ENCODE measurements at places on chromosomes 1 and 21.

DNA sequence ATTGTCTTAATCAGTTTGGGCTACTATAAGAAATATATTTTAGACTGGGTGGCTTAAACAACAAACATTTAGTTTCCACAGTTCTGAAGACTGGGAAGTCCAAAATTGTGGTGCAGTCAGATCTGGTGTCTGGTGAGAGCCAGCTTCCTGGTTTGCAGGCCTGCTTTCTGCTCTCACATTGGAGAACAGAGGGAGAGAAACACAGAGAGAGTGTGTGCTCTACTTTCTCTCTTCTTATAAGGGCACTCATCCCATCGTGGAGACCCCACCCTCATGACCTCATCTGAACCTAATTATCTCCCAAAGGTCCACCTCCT, 4.1 kb downstream of the LEPR start:
- DNase-seq = no peak

DNA sequence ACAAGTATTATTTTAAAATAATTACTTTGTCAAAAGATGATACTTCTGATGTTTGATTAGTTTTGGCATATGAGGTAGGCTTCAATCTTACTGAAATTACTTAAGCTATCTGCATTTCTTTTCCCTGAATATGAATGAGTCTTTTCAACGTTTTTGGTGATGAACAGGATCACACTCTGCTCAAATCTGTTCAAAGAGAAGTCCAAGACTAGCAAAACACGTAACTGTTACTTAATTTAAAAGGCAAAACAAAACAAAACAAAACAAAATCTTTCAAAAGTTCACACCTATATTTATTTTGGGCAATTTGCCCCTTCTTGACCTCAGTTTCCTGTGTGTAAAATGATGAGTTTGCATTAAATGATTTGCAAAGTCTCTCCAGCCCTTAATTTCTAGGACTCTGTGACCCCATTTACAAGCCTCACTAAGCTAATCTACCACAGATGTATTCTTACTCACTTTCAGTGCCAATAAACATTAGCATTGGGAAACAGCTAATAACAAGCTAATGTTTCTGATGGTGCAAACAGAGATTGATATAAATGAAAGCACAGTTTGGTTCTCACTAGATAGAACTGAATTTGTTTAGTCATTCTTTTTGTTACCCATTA, 865.4 kb downstream of the LTN1 start:
- no peak for DNase-seq

GRCh38 chr1:110285316-110285715, 53.9 kb upstream of the RBM15 start:
- DNase-seq = no peak

- no peak for DNase-seq
Measured at GRCh38 chr1:198651650-198652400, 13.0 kb downstream of the PTPRC start.

DNA sequence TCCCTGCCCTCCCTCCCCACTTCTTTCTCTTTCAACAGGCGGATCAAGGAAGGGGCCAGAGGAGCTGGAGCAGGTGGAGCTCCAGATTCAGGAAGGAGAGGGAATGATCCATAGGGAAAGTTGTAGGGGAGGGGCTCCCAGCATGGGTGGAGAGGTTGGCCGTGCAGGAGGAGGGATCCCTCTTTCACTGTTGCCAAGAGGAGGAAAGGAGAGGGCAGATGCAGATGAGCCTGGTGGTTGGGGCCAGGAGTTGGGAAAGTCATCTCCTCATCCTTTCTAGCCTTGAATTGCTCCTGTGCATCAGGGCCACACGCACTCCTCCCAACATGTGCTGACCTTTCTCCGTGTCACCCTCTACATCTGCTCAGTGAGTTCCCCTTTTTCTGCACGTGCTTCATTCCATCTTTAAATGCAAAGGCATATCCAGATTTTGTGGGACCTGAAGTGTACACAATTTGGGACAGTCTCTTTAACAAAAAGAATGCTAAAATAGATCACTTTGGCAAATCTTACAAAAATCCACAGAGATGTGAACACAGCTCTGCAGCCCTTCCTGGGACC, 32.4 kb downstream of the ZBTB18 start:
- DNase-seq = no peak

DNA sequence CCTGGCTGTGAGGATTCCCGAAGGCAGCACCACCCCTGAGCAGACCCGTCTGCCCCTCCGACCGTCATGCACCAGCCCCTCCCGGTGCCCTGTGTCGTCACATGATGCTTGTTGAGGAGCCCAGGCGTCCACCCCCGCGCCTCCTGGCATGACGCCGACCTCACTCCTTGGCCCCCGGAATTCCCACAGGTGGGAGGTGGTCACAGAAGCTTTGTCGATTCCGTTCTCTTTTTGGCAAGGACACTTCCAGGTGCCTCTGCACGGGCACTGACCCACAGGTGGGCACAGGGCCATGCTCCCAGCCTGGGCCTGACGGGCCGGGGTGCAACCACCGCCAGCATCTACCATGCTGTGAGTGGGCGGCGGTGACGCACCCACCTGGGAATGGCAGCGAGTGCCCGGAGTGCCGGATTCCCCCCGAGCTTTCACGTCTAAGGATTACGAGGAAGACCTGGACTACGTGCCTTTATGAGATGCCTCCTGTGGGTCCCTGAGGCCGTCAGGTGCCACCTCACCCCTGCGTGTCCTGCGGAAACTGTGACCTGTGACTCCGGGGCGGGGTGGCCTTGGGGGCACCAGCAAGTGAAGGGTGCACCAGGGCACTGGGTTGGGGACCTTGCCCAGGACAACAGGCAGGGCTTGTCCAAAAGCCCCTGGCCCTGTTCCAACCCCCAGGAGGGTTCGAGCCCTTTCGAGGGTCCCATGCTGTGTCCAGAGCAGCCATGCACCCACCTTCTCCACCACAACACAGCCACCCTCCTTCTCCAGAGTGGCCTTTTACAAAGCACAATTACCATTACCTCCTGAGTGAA, 31.4 kb upstream of the COL6A1 start:
- no peak for DNase-seq

DNA sequence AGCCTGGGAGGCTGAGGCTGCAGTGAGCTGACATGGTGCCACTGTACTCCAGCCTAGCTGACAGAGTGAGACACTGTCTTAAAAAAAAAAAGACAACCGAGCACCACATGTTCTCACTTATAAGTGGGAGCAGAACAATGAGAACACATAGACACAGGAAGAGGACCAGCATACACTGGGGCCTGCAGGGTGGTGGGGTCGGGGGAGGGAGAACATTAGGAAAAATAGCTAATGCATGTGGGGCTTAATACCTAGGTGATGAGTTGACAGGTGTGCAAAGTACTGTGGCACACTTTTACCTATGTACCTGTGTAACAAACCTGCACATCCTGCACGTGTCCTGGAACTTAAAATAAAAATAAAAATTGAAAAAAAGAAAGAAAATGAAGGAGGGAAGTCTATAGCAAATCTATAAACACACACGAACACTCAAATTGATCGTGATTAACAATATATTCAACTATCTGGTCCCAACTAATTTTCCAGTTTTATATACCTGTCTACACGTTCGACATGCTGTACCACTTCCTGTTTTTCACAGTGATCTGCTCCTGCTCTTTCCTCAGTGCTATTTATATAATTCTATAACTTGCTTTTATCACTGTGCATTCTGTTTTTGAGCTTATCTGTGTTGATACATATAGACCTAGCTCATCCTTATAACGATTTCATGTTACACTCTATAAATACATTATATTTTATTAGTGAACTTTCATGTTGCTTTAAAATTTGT, 27.2 kb downstream of the AK5 start:
- DNase-seq = no peak

DNA sequence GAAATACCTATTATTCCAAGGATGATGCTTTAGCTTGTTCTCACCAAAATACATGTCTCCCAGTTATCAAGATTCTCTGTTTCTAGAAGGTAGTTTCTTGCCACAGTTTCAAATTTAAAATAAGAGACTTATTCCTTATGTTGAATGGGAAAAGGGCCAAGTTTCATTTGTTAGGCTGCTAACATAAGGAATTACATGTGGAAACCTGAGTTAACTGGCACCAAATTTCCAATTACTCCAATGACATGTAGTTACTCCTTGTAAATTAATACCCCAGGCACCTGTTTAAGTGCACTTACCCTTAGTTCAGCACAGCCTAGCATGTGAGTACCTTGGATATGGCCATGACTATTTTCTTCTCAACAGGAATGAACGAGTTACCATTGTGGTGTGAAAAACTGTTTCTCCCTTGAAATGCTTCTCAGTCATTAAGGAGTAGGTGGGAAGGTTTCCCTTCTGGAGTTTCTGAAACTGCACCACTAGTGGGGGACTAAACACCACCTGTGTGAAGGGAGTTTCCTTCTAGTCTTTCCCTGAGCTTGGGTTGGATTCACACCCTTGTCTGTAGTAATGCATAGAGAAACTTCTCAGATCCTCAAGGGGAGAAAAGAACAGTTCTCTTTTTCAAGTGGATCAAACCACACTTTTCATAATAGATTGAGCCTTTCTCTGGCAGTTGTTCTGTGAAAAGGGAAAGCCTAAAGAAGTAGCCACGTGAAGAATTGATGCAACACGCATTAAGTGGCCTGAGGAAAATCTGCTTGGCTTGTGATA, 32.3 kb upstream of the LRRC8C start:
- DNase-seq = no peak

DNA sequence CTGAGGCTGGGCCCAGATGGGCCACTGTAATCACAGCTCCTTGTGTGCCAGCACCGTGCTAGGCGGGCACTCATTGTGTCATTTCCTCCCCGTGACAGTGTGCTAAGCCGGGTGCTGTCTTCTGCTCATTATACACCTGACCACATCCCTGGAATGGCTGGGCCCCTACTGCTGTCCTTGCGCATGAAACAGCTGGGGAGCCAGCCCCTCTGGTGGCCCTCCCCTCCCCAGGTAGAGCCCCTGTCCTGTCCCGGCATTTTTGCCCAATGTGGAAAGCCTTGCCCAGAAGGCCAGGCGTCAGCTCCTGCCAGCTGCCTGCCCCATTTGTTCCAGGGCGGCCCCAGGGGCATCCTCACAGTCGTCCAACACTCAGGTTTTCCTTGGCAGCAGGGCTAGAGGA, 107.4 kb upstream of the CASZ1 start:
- no peak for DNase-seq

DNA sequence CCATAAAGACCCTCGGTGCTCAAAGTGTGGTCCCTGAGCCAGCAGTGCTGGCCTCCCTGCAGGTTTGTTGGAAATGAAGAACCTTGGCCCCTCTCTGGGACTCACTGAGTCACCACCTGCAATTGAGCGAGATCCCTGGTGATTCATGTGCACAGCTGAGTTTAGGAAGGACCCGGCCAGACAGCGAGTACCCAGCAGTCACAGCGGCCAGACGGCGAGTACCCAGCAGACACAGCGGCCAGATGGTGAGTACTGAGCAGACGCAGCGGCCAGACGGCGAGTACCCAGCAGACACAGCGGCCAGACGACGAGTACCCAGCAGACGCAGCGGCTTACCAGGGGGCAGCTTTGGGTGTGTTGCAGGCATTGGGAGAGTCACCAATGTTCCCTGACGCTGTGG, 123.8 kb downstream of the PRDM16 start:
- DNase-seq = peak; percentile 16

- DNase-seq = peak; percentile 54
Measured at GRCh38 chr1:32816676-32817158, 441 bp downstream of the YARS1 start.

DNA sequence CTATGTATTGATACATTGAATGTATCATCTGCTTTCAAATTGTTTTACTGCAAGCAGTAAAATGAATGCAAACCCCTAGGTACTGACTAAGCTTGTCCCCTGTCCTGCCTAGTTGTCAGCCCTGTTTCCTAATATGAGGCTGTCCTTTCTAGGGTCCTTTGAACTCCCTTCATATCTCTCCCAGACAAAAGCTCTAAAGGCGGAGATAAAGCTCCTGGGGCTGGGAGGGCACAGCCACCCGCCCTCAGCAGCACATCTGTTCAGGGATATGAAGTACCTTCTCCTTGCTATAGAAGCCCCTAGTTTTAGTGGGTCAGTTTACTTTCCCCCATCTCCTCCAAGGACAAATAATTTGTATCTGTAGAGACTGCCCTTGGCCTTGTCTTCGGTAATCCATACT, 93.1 kb upstream of the ETS2 start:
- DNase-seq = no peak

DNA sequence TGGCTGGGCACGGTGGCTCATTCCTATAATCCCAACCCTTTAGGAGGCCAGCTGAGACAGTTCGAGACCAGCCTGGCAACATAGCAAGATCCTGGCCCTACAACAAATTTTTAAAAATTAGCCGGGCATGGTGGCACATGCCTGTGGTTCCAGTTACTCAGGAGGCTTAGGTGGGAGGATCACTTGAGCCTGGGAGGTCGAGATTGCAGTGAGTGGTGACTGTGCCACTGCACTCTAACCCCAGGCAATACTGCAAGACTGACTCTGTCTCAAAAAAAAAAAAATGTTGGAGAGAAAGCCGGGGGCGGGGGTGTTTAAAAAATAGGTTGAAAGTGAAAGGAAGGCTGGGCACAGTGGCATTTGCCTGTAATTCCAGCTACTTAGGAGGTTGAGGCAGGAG, 16.5 kb downstream of the CLDN19 start:
- DNase-seq = peak; percentile 54

DNA sequence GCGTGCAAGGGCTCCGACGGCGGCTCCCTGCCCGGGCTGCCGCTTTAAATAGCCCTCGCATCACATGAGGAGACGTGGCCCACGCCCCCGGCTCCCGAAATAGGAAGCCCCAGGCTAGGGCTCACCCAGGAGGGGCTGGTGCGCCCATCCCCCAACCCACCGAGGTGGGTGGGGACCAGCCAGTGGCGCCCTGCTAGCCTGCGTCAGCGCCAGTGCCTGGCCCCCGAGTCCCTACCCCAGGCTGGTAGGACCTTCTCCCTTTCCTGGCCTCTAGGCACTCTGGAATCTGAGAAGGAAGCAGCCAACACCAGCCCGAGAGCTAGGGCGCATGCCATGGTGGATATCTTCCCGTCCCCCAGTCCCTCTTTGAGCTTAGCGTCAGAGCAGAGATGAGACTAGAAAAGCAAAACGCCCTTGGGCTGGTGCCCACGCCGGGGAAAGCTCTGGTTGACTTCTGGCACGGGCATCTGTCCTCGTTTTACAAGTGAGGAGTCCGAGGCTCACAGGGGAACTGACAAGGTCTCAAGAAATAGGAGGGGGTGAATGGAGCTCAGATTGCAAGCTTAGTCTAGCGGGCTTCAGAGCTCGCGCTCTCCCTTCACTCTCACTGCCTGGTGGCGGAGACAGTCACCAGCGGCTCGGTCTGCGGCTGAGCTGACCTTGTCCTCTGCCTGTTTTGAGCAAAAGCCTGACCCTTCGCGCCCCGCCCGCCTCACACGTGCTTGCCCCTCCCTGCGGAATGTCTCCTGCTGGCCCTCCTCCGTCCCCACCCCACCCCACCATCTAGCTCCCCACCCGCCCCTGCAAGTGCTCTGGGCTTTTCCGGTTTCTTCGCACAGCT, at the start of gene FABP3:
FABP3 (minus strand) TSS at position 21 of the 841 bp plus-strand sequence. CDS start 62 bp downstream, outside the sequence.
- peak; percentile 78 for DNase-seq

- DNase-seq = peak; percentile 40
Measured at GRCh38 chr1:112172294-112172882, 182.9 kb upstream of the KCND3 start.

DNA sequence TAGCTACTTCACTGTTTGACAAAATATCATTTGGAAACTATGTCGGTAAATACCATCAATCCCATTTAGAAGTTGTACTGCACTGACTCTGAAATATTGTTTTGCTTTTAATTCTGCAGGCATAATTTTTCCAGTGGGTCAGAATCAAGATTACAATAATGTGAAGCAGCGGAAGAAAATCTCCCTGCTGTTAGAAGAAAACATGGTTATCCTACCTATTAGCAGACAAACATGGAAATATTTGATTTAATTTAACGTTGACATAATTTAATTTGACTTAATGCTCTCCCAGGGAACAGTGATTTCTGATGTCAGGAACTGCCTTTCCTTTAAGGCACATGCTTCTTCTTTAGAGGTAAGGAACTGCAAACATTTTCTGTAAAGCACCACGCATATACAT, 634.0 kb downstream of the LTN1 start:
- DNase-seq = no peak

- no peak for DNase-seq
Measured at GRCh38 chr1:85602571-85602970, 22.0 kb downstream of the CCN1 start.
